ENCODE measurements at places on chromosomes 3 and 15. TPM values are rescaled to one million over a fixed set of nuclear protein-coding genes. Genes with fewer than 3 reads are reported as not detected.

- no peak for DNase-seq
Observed at GRCh38 chr3:66889750-66890494, 108.2 kb upstream of the KBTBD8 start.

DNA sequence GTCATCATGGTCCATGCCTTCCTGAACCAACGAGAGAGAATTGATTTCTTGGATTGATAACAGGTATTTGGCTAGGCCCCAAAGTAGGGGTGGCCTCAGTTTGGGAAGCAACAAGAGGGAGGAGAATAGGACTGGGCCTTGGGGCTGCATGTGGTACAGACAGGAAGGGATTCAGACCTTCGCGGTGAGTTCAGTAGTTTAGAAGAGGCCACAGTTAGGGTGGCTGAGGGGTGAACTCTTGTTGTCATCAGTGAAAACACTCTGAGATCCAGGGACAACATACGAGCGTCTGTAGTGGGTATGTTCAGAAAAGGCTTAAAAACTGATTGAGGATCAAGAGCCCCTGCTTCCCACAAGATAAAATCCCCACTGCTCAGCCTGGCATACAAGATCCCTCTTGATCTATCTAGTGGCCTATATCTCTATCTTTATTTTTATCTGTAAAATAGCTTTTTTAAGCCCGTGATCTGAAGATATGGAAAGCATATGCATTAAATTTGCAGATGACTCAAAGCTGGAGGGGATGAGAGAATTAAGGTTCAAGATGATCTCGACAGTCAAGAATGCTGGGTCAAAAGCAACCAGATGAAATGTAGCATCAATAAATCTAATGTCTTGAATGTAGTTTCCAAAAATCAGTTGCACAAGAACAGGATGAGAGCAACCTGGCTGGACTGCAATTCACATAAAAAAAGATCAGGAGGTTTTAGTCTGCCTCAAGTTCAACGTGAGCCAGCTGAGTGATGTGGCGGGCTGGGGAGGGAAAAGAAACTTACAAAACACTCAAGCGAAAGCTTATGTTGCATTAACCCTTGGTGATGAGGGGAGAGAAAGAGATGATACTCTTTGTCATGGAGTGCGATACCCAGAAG lies 221.1 kb upstream of the TLE3 start:
- no peak for DNase-seq

- no peak for DNase-seq
Observed at GRCh38 chr3:128804017-128804810, 75.2 kb upstream of the ACAD9 start.

DNA sequence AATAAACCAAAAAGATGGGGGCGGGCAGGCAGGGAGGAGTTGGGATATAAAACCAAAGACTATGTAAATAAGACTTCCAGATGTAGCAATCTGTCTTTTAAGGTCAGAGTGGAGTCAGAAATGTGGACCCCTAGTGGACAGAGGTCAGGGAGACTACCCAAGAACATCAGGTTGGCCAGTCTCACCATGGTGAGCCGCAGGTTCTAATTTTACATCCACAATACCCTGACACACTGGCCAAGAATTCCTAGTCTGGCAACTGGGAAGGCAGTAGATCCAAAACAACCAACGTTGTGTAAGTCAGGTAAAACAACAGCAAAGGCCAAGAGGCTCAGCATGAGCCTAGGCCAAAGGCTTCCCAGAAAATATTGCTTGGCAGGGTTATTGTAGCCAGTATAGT lies 203.4 kb downstream of the FOXP1 start:
- peak; percentile 10 for DNase-seq

GRCh38 chr3:84236261-84236660 lies 722.5 kb upstream of the CADM2 start:
- no peak for DNase-seq

GRCh38 chr3:124298301-124298700 lies 306.4 kb upstream of the ROPN1 start:
- DNase-seq: no peak

- no peak for DNase-seq
Observed at GRCh38 chr3:113405180-113405579, 36.1 kb downstream of the CFAP44 start.

GRCh38 chr3:117192888-117193287 lies 483.3 kb downstream of the TUSC7 start:
- no peak for DNase-seq

- DNase-seq: peak; percentile 57
Observed at GRCh38 chr15:80233581-80233980, 18.4 kb downstream of the CTXND1 start.

GRCh38 chr3:35800960-35801459 lies 161.7 kb downstream of the ARPP21 start:
- no peak for DNase-seq

DNA sequence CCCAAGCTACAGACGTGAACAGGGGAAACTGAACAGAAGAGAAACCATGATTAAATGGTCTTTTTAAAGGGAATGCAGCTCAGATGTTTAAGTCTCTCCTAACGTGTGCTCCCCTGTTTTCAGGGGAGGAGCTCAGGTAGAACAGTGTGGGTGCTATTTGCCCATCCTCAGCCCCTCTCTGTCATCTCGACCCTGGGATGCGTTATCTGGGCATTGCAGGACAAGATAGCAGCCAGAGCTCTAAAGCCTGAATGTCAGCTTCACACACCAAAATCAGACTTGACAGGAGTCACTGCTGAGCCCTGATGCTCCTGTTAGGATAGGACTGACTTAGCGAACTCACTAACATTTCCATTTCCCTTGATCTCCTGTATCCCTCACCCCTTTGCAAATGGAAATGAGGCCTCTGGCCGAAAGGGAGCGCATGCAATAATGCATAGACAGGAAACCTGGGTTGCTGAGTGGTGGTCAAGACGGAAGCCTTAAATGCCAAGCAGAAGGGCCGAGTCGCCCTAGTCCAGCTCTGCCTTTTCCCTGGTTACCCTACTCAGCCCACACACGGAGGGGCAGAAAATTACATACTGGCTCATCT lies 234.9 kb upstream of the TPM1 start:
- DNase-seq: no peak

GRCh38 chr3:51773529-51774056 lies 5.4 kb downstream of the IQCF6 start:
- no peak for DNase-seq

DNA sequence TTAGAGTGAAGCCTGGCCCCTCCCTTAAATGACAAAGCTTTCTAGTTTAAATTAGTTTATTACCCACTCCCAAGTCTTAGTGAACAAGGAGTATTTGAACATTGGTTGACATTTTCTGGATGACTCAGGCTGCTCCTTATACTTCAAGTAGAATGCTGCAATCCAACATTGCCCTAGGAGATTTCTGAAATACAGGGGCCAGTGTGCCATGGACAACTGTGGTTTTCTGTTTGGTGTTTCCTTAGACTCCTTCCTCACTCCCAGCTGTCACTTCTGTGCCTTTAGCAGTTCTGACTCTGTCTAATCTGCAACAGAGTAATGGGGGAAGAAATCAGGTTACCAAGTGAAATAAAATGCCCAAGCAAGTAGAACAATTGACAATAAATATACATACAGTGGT lies 116.1 kb upstream of the P2RY1 start:
- no peak for DNase-seq

DNA sequence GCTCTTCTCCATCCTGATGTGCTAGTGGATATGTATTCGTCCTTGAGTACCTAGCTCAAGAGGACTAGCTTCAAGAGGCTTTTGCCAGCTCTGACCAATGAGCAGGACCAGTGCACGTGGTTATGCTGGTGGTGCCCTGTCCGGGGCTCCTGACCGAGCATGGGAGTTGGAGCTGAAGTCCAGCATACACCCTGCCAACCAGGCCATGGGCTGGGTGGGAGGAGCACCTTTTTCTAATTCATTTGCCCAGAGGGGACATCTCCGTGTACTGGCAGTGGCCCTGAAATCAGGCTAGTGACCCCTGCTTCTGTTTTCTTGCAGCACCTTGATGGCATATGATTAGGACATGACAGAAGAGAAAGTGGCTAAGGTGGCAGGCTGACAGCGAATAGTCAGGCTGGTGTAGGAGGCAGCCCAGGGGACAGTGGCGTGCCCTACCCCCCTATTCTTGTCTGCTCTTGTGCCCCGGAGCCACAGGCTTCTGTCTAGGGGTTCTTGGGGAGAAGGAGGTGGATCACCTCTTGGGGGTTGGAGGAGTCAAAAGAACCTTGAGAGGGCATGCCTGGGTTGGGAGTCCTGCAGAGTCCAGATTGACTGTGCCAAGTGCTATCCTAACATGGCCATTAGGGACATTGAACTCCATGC lies 16.5 kb downstream of the PODXL2 start:
- no peak for DNase-seq

- DNase-seq: no peak
Observed at GRCh38 chr3:64911138-64911537, 223.3 kb upstream of the ADAMTS9 start.

- DNase-seq: no peak
Observed at GRCh38 chr3:151327571-151328198, 1.7 kb downstream of the P2RY13 start.

DNA sequence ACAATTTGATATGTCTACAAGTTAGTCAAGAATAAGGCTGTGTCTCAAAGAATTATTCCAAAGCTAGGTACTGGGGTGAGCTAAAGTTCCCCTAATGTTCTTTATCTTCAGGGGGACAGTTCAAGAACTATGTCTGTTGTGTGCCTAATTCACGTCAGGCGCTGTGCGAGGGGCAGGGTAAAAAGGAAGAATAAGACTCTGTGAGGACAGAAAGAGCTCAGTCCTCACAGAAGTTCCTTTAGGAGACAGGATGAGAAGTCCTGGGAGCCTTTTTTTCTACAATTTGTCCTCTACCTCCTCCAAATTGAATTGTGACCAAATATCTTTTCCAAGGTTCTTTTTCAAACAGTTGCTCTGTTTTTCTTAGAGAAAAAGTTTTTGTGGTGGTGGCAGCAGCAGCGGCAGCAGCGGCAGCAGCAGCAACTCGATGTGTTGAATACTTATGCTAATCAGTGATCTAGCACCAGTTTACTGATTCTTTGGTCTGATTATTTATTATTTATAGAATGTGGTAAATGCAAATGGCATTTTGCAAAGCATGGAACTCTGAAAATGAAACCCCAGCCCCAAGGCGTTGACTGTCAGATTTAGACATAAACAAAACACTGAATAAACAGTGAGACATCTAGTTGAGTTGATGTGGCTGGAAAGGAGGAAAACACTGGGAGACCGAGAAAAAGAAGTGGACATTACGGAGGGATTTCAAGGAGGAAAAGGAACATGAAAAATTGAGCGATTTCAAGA lies 88.6 kb downstream of the GTPBP8 start:
- DNase-seq: no peak

DNA sequence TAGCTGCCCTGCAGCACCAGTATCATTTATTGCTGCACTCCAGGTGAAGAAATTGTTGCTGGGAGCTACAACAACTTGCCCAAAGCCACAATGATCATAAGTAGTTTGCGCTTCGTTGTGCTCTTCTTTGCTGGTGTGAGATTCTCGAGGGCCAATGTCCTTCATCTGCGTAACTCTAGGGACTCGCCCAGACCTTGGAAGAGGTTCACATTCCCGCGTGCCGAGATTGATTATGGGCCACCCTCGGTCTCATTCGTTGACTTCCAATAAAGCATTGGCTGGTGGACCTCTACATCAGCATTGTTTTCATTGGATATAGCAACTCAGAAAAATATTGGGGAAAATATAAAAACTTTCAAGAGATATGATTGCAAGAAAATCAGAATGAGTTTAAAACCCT lies 423 bp upstream of the PHLDB2 start:
- DNase-seq: peak; percentile 20

DNA sequence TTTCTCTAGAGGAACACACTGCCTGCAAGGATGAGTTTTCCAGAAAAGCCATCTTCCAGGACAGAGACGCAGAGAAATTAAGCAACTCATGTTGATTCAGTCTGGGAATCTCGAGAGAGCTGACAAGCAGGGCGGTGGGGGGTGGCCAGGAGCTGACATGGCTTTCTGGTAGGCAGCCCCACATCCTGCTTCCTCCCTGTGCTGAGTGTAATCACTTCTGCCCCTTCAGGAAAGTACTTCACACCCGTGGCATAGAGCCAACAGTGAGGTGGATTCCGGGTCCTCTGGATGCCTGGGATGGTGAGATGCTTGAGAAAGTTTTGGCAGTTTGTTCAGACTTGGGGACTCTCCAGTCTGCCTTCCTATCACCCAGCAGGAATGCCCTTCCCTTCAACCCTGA lies 221.1 kb downstream of the SLCO3A1 start:
- DNase-seq: no peak

GRCh38 chr3:29668233-29668632 lies 387.4 kb downstream of the RBMS3 start:
- DNase-seq: no peak

GRCh38 chr3:69433969-69434325 lies 48.1 kb upstream of the FRMD4B start:
- DNase-seq: peak; percentile 81

DNA sequence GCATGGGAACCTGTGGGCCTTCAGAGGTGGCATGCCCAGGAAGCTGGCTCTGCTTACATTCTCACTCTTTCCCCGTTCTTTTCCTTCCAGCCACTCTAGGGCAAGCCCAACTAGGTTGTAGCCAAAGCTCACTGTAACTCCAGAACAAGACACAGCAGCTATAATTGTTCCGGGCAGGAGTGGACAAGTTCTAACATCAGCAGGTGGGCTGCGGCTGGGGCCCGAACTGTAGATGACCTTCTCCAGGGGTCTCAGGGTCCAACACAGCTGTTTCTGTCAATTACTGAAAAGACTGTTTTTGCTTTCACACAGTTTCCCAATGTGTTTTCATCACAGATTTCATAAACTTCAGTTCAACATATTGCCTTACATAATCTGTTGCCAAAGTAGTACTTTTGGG lies 11.5 kb downstream of the RASGRP1 start:
- DNase-seq: no peak

DNA sequence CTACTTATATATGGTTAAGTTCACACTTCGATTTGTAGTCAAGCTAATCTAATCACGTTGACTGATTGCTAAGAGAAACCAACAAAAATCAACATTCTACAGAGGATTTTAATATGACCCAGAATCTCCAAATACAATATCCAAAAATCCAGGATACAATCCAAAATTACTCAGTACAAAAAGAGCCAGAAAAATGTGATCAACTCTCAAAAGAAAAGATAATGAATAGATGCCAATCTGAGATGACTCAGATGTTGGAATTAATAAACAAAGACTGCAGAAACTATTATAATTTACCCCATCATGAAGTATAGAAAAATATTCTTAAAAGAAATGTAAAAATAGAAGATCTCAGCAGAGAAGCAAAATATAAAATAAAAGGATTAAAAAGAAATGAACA lies 22.3 kb downstream of the HACL1 start:
- no peak for DNase-seq

GRCh38 chr15:95609096-95609495 lies 721.4 kb upstream of the NR2F2 start:
- DNase-seq: no peak

IL20RB gene
- 2.0 TPM for total RNA-seq

MRPS25 gene
- total RNA-seq: 28.9 TPM

INSYN1 gene
- 0.17 TPM for total RNA-seq

FANCD2OS gene
- total RNA-seq: not detected

ADAMTS7 gene
- total RNA-seq: 19.2 TPM

KBTBD13 gene
- total RNA-seq: not detected

CLDND1 gene
- total RNA-seq: 110 TPM

TUBGCP5 gene
- 23.8 TPM for total RNA-seq

MAP6D1 gene
- total RNA-seq: 12.4 TPM

CYP1A2 gene
- not detected for total RNA-seq

SPCS1 gene
- 162 TPM for total RNA-seq

SRGAP3 gene
- total RNA-seq: 35.7 TPM

C3orf85 gene
- total RNA-seq: not detected

Data from neural progenitor cell (in vitro differentiated cells).